NCI-H748 treated with DMSO at 0.1 percent for 48 hours (cell line): ENCODE measurements at places on chromosomes 11 and 22.

GRCh38 chr11:76007166-76007565 is 192.2 kb downstream of the UVRAG start:
- no peak for DNase-seq

DNA sequence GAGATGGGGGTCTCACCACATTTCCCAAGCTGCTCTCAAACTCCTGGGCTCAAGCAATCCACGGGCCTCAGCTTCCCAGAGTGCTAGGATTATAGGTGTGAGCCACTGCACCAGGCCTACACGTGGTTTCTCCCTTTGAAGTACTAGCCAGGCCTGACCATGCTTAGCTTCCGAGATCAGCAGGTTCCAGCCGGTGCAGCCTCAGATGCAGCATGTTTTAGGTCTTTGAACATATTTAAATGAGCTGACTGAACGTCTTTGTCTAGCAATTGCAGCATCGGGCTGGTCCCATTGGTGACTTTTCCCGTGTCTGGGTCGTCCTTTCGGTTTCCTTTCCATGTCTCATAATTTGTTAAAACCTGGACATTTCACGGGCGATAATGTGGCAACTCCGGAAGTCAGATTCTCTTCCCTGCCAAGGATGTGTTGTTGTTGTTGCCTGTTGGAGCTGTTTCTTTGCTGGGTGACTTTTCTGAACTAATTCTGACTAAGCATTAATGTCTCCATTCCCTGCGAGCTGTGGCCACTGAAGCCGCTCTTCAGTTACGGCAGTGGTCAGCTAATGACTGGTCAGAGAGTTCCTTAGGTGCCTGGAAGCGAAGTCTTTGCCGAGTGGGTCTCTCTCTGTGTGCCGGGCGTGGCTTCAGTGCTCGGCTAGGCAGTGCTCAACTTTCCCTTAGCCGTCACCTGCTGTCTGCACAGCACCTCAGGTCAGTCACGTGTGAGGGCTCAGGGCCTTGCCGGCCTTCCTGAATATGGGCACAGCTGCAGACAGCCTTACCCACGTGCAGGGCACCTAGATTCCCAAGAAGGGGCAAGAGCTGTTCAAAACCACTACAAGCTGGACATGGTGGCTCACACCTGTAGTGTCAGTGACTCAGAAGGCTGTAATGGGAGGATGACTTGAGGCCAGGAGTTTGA is 3.8 kb upstream of the CYP2D6 start:
- no peak for DNase-seq

GRCh38 chr11:61113201-61113600 is 10.9 kb downstream of the CD5 start:
- DNase-seq = no peak

- no peak for DNase-seq
Observed at GRCh38 chr11:88320149-88320559, 17.4 kb downstream of the CTSC start.

DNA sequence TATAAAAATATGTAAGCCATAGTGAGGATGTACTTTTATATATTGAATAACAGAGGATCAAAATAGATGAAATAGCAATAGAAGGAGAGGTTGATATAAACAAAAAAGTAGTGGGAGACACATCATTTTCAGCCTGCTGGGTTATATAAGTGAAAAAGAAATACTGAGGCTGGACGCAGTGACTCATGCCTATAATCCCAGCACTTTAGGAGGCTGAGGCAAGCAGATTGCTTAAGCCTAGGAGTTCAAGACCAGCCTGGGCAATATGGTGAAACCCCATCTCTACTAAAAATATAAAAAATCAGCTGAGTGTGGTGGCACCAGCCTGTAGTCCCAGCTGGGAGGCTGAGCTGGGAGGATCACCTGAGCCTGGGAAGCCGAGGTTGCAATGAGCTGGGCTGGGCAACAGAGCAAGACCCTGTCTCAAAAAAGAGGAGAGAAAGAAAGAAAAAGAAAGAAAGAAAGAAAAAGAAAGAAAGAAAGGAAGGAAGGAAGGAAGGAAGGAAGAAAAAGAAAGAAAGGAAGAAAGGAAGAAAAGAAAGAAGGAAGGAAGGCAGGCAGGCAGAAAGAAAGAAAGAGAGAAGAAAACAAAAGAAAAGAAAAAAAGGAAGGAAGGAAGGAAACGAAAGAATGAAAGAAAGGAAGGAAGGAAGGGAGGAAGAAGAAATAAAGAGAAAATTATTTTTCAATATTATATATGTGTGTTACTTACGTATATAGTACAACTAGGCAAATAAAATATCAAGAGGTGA is 7.0 kb upstream of the P2RY2 start:
- no peak for DNase-seq

GRCh38 chr11:27263046-27263445 is 100.0 kb downstream of the CCDC34 start:
- no peak for DNase-seq

DNA sequence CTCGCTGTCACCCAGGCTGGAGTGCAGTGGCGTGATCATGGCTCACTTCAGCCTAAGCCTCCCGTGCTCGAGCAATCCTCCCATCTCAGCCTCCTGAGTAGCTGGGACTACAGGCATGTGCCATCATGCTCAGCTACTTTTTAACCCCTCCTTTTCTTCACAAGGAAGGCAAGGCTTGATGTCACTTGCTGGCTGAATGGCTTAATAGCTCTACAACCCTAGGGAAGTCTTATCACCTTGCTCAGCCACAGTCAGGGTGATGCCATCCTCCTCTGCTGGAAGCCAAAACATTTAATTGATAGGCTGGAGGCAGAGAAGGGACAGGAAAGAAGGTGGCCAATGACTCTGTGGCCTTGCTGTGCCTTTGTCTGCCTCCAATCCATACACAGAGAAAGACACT is 131.9 kb downstream of the MED15 start:
- DNase-seq = no peak

DNA sequence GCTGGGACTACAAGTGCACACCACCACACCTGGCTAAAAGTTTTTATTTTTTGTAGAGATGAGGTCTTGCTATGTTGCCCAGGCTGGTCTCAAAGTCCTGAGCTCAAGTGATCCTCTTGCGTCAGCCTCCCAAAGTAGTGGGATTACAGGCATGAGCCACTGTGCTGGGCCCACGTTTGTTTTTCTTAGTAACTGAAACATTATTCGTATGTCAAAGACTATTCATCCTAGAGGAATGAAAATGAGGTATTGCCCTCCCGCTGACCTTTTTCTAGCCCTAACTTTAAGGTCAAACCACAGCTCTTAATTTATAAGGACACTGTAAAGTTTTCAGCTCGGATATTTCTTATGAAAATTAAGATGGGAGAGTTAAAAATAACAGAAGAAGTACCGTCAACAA is 33.2 kb upstream of the PAX6 start:
- no peak for DNase-seq

- no peak for DNase-seq
Observed at GRCh38 chr11:32829680-32830412, at the start of gene PRRG4. TSS of gene PRRG4 (plus strand) at chr11:32829927. CDS start at chr11:32830530, 603 bp downstream.

GRCh38 chr11:36222831-36223635 is 66.2 kb downstream of the COMMD9 start:
- no peak for DNase-seq

DNA sequence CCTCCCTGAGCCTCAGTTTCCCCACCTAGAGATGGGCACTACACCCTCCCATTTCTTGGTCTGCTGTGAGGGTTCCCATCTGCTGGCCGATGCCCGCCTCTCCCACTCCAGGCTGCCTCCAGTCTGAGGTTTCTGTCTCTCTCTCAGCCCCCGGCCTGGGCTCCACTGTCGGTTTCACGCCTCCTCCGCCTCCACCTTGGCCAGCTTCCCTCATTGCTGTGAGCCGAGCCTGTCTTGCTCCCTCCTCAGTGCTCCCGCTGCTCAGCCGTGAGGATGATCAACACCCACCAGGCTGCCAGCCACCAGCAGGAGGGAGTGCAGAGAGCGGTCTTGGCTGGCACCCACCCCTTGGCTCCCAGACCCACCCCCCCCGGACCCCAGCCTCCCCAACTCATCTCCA is 61.0 kb downstream of the CYTH4 start:
- no peak for DNase-seq

DNA sequence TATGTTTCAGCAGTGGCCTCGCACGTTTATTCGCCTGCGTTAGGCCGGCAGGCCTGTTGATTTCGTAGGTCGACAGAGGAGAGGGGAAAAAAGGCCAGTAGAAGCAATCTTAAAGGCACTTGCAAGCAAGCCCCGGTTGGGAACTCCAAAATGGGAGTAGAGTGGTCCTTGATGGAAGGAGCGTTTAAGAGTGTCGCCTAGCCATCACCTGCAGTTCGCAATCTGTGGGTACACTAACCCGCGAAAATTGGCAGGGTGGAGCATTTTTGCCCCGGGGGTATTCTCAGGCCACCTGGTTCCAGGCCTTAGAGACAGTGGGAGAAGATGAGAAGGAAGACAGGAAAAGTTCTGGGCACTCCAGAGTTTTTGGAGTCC is 1.1 kb downstream of the EWSR1 start:
- DNase-seq = no peak

- DNase-seq = peak; percentile 72
Observed at GRCh38 chr11:13343931-13344717, 66.5 kb downstream of the BMAL1 start.

GRCh38 chr11:105611572-105612441 is 1.9 kb downstream of the GRIA4 start:
- DNase-seq = peak; percentile 26

GRCh38 chr11:19805827-19806226 is 93.2 kb downstream of the NAV2 start:
- no peak for DNase-seq

DNA sequence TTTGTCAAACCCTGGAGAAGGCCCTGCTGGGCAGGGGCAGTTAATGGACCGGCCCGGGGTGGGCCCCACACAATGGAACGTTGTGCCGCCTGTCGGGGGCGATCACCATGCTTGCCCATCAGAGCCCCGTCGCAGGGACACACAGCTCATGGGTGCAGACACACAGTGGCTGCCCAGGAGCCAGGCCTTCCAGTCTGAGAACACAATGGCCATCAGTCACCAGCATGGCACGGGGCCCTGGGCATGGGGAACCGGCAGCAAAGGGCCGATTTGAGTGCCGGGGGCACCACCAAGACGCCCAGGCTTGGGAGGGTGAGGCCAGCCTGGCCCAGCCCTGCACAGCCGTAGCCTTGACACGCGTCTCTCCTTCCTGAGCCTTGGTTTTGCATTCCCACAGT is 7.1 kb downstream of the LINC01488 start:
- DNase-seq = no peak

DNA sequence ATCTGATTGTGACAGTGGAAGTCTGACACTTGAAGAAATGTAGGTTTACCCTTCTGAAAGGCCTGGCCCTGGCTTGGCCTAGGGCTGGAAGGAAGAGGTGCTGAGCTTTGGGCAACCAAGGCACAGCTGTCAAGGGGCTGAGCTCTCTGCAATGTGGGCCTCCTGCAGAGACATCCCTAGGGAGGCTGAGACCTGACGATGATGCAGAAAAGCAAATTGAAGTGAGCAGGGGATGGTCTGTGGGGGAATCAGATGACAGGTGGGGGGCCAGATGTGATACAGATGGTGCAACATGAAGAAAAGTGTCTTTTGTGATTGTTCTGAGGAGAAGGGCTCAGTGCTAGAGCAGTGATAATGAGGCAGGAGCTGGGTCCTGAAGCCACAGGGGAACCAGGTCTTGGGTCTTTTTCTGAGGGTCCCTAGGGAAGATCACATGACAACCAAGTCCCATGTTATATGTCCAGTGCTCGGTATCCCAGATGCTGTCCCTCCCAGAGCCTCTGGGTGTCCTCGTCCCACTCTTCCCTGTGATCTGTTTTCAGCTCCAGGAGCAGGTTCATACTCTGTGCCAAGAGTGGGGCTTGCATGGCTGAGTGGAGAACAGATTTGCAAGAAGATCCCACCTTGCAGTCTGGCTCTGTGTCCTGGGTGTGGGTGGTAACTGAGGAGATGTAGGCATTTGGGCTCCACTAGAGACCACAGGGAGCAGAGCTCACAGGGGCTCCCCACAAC is 79.9 kb upstream of the VPREB1 start:
- no peak for DNase-seq

DNA sequence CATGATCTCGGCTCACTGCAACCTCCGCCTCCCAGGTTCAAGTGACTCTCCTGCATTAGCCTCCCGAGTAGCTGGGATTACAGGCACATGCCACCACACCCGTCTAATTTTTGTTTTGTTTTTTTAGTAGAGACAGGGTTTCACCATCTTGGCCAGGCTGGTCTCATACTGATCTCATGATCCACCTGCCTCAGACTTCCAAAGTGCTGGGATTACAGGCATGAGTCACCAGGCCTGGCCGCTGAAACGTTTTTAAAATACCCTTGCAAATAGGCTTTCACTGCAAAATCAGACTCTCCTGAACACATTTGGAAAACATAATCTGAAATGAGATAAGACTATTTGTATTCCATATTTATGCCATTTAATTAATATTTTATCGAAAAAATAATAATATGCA is 826.1 kb upstream of the CNTN5 start:
- no peak for DNase-seq

GRCh38 chr11:129285402-129285786 is 90.3 kb upstream of the BARX2 start:
- no peak for DNase-seq

GRCh38 chr11:68048681-68049508 is 10.1 kb downstream of the TCIRG1 start:
- no peak for DNase-seq

GRCh38 chr11:128690665-128691101 is 3.2 kb upstream of the FLI1 start:
- no peak for DNase-seq

DNA sequence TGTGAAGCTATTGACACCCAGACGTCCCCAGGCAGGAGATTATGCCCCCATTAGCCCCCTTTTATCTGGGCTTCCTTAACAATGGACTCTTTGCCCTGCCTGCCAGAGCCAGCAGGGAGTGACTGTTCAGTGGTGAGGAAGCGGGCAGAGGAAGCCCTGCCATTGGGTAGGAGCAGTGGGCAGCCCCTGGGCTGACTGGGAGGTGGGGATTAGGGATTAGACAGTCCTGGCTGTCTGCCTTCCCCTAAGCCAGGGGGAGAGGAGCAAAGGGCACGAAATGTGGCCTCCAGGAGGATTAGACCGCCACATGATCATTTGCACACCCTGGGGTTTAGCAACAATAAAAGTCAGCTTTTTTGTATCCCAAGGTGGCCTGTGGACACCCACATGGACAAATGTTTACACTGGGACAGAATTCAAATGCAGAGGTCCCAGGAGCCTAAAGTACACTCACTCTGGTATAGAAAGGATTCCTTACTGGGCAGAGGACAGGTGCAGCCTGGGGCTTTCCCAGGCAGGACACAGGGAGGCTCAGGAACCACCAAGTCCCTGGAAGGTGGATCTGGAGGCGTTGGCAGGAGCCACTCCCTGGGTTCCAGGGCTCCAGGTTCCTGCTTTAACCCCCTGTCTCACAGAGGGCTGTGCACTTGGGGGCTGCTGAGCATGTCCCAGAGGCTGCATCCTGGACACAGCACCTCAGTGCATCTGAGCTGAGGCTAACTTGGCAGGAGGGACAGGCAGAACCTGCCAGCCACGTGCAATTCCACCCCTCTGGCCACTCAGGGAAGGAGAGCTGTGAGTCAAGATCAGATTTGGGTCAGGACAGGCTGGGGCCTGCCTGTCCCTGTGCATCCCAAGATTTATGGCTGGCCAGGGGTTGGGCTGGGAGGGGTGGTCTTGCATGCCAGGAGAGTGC is 2.1 kb downstream of the PNPLA3 start:
- DNase-seq = no peak

- no peak for DNase-seq
Observed at GRCh38 chr11:8333811-8334401, 70.2 kb upstream of the LMO1 start.

GRCh38 chr22:33325232-33326004 is 267.2 kb upstream of the SYN3 start:
- DNase-seq = no peak

- no peak for DNase-seq
Observed at GRCh38 chr22:38867124-38867455, 4.9 kb downstream of the CBX6 start.
